ENCODE measurements at places on chromosomes 6 and 20.

GRCh38 chr6:25407431-25407830 lies 128.3 kb downstream of the CARMIL1 start:
- no peak for DNase-seq

- DNase-seq: no peak
Observed at GRCh38 chr6:33678233-33678931, 33.1 kb downstream of the UQCC2 start.

DNA sequence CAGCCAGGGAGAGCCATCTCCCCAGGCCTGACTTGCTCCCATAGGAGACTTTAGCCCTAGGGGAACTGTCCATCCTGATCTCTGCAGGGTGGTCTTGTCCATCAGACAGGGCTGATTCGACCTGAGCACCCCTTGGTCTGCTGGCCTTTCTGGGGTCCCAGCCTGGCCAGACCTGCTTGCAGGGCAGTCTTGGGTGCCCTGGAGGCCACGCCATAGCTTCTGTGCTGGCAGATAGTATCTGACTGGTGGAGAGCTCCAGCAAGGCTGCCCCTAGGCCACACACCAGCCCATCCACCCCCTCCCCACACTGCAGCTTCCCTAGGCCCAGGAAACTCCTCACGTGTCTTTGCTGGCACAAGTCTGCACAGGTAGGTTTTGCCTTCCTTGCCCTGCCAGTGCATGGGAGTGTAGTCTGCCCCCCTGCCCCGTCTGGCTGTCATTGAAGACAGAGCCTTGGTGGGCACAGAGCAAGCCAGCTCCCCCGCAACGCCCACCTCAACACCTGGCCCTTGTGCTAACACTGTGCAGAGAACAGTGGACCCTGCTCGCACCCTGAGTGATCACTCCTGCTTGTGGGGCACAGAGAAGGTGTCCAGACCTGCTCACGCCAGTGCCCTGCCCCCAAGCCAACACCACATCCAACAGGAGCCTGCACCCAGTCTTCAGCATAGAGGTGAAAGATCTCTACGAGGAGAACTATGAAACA lies 32.4 kb downstream of the CCN2 start:
- DNase-seq: no peak

DNA sequence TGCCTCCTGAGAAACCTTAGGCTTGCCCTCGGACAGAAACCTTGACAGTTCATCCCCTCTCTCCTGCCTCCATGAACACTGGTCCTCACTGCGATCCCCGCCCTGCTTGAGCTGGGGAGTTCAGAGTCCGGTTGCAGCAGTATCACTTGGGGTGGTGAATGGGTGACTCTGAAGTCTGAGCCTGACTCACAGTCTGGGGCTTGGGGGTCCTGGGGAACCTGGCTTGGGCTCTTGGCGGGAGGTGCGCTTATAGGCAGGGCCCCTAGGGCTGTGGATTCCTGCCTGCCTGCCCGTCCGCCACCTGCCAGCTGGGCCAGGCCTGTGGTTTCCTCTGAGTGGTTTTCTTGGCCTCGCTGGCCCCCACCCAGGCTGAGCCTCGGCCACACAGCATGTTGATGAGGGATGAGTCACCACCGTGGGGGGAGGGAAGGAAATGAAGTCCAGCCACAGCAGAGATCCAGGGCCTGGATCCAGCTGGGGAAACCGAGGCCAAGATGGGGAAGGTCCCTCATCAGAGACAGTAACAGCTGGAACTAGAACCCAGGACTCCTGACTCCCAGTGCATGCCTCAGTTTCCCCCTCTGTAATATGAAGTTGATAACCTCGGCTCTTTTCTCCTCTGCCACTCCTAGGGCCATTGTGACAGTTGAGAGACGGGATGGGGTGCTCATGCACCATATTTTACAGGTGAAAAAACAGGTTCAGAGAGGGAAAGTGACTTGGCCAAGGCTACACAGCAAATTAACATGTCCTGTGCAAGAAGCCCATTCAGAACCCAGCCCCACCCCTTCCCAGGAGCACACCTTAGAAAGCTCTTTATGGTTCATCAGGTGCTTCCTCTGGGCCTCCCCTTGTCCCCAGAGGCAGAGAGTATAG lies 9.2 kb downstream of the FOXS1 start:
- peak; percentile 21 for DNase-seq

DNA sequence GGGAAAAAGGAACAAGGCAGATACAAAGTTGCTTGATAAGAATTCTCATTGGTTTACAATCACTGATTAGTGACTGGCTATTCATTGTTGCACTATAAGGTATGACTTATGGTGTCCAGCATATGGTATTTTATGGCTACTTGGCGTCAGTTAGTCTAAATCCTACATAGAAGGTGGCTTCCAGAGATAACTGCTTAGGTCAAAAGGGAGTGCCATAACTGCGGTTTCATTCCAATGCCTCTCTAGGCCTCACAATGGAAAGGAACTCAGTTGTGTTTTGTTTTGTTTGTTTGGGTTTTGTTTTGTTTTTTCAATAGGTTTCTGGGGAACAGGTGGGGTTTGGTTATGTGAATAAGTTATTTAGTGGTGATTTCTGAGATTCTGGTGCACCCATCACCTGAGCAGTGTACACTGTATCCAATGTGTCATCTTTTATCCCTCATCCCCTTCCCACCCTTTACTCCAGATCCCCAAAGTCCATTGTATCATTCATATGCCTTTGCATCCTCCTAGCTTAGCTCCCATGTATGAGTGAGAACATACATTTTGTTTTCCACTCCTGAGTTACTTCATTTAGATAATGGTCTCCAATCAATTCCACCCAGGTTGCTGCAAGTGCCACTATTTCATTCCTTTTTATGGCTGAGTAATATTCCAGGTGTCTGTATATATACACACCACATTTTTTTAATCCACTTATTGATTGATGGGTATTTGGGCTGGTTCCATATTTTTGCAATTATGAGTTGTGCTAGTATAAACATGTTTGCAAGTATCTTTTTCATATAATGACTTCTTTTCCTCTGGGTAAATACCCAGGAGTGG lies 7.0 kb downstream of the GOPC start:
- no peak for DNase-seq

DNA sequence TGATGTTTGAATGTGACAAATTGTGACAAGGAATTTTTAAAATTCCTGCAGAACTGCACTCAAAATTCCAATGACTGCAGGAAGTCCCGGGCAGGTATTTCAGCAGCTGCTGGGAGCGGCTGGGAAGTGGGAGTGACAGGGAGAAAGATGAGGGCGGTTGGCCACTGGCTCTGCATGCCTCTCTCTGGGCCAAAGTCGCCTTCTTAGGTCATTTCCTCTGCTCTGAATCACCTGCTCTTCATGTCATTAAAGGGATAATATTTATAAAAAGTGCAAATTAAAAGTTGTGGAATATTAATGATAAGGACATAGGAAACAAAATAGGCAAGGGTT lies 43.9 kb downstream of the RAMACL start:
- no peak for DNase-seq

DNA sequence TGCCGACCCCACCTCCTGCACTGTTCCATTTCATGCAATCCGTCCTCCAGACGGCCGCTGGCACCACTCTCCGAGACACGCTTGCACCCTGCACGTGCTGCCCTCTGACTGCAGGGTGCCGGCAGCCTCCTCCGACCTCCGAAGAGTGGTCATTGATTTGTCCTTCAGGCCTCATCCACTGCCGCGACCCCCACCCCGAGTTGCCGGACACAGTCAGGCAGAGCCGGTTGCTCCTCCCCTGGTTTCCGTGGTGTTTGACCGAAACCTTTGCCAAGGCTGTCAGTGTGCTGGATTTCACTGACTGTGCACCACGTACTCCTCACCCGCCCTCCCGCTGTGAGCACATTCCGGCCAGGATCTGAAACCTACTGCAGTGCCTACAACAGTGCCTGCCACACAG lies 156.4 kb upstream of the PDE10A start:
- no peak for DNase-seq

- DNase-seq: no peak
Observed at GRCh38 chr20:7392542-7393206, 547.6 kb downstream of the HAO1 start.

DNA sequence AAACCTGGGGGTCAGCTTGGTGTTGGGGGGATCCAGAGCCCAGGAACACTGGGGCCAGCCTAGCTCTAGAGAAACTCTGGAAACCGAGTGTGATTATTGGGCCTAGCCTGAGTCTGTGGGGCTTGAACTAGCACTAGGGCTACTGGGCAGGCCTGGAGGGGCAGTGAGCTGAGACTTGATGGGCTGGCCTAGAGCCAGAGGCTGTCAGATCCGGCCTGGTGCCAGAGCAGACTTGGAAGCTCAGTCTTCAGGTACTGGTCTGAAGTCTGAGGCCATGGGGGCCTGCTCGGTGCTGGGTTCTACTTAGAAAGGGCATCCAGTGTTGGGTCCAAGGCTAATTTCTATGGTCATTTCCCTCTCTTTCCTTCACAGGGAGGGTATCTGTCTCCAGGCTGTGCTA lies 2.7 kb downstream of the DEFB112 start:
- DNase-seq: no peak

DNA sequence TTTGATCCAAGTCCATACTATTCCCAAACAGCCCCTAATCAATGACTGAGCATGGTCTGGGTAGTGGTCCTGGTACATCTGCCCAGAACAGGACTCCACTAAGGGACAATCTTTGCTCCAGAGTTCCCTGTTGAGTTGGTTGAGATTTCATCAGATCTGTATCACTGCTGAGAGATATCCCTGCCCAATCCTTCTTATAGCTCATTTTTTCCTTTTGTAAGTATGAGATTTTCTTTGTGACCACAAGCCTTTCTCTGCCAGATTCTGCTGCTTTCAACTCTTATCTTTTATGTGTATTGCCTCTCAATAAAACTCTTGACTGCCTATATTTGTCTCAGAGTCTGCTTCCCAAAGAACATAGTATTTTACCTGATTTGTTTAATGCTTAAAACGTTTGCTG lies 46.2 kb upstream of the LAMA2 start:
- no peak for DNase-seq

GRCh38 chr20:535958-536357 lies 7.6 kb downstream of the CSNK2A1 start:
- DNase-seq: no peak

GRCh38 chr6:165941249-165941775 lies 226.3 kb downstream of the TBXT start:
- DNase-seq: no peak

GRCh38 chr20:40565682-40566040 lies 123.4 kb downstream of the MAFB start:
- DNase-seq: no peak

DNA sequence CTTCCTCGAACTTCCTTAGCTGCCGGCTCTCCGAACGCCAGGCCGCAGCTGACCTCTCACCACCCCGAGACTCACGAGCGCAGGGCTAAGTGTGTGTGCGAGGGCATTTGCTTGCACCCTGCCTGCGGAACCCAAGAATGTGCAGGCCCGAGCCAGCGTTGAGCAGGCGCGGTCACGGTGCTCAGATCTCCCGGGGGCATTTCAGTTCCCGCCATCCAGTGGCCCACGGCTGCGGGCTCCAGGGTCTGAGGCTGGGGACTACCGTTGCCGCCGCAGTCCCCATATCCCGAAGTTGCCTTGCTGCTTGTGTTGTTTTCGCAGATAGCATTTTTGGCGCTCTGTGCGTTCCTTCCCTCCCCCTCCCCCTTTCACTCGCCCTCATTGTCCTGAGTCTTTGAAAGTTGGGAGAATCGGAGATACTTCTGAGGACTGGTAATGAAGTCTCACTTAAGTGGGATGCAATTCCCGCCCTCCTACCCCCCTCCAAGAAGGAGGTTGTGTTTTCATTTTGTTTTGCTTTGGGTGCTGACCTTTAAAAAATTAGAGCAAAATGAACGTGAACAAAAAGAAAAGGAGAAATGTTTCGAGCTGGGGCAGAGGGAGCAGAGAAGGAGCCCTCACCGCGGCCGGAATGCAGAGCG lies 1.7 kb downstream of the NR2E1 start:
- DNase-seq: no peak

- no peak for DNase-seq
Observed at GRCh38 chr6:102686461-102686860, 1293.0 kb downstream of the GRIK2 start.

DNA sequence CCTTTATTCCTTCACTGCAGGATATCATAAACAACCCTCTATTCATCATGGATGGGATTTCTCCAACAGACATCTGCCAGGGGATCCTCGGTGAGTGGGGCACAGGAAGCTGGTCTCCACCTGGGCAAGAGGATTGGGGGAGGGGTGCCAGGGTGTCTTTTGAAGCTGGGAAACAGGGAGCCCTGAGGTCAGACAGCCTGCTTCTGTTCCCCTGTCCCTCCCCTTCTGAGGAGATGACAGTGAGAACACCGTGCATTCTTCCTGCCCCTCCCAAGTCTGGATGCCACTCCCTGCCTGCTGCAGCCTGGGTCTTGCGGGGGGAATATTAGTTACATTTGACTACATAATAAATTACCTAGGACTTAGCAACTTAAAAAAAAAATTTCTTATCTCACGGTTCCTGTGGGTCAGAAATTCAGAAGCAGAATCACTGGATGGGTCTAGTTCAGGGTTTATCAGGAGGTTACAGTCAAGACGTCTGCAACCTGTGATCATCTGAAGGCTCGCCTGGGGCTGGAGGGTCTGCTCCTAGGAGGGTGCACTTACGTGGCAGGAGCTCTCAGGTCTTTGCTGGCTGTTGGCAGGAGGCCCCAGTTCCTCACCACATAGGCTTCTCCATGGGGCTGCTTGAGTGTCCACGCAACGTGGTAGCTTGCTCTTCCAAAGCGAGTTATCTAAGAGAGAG lies 11.4 kb downstream of the CAPN11 start:
- no peak for DNase-seq

DNA sequence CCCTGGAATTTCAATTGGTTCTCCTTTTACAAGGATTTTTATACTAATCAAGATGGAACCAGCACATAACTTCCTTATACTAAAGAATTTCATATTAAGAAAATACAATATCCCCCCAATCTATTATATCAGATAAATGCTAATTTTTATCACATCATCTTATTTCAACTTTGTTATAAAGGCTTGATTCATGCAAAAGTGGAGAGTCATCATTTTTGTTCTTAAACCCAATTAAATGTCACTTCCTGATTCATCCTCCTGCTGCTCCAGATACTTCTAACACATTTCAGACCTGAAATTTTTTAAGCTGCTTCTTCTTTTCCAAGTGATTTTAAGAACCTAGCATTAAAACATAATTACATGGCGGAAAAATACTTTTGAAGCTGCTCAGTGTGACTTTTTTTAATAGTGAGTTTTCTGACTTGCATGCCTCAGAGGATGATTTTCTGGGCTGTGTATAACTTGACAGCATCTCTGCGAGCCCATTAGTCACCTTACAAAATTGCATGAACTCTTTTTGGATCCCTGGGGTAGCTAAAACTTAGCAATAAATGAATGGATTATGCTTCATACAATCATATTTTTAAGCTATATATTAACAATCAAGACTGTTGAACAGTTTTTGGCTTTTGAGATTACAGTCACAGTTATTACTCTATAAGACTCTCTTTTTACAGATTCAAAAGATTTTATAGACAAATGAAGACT lies 134.1 kb downstream of the ELOVL4 start:
- no peak for DNase-seq
